A549 treated with RU486 at 1 μM for 4 hours (cell line): ENCODE measurements at places on chromosomes 3 and 15. TPM values are rescaled to one million over a fixed set of nuclear protein-coding genes. Genes with fewer than 3 reads are reported as not detected.

Gene CPEB1
- total RNA-seq, result 2.4 to 4.4 TPM (median 3.1 TPM) in 5 replicates

Gene DISP2
- 0.62 to 2.5 TPM (median 1.2 TPM) in 5 replicates for total RNA-seq

Gene ZNF148
- 7.1 to 10.8 TPM (median 10.2 TPM) in 5 replicates for total RNA-seq

Gene DUOXA2
- total RNA-seq, result not detected in 5 replicates

Gene LXN
- 62.1 to 116 TPM (median 93.7 TPM) in 5 replicates for total RNA-seq

Gene GABRB3
- 61.0 to 82.0 TPM (median 72.6 TPM) in 5 replicates for total RNA-seq
